ENCODE measurements at places on chromosomes 6 and 20.

DNA sequence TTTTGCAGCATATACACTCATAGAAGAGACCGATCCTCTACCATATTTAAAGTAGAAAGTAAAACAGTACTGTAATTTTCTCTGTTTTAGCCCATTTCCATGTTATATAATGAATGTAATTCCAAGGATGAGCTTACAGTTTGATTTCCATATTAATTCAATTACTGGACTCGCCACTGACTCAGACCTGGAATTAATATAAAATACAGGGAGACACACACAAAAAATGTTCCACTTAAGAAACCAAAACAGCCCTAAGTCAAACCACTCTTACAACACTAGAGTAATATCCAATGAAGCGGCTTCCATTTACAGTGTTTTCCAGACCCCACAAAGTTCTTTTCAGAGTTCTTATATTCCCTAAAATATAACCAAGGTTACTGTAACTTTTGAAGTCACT is 110.6 kb downstream of the BACH2 start:
- DNase-seq = no peak

DNA sequence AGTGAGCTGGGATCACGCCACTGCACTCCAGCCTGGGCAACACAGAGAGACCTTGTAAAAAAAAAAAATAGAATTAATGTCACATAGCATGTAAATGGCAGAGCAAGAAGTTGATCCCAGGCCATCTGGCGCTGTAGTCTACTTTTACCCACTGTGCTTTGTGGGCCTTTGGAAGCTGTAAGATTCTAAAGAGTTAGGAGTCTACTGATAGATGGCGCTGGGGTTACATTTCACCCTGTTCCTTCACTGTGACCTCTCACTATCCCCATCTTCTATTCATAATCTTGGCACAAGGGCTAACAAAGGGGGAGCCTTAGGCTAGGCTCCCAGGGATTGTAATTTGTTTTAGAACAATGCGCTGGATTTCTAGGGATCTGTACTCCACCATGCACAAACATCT is 24.4 kb downstream of the SIRPD start:
- peak; percentile 31 for DNase-seq

DNA sequence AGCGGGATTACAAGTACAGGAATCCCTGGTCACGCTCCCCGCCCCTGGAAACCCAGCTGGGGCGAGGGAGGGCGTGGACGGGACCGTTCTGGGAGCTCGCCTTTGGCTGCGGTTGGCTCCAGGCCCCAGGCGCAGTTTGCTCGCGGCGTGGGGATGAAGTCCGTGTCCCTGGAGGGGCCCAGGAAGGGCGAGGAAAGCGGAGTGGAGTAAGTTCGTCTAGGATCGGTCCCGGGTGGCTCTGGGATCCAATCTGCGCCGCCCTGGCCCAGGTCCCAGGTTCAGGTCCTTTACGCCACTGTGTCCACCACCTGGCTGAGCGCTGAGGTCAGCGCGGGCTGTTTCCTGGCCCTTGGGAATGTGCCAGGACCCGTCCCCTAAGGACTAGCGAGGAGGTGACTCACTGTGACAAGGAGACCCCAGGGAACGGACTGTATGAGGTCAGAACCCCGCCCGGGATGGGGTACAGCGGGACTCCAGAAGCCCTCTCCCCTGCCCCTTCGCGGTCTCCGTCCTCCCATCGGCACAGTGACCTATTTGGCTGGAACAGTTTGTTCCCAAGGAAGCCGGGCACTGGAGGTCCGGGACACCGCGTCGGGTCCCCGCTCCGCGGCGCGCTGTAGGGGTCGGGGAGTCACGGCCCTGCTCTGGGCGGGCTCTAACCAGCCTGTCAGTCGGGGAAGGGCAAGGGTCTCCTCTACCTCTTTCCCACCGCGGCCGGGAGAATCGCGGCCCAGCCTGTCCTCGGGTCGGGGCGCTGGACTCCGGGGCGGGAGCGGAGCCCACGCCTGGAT is 724 bp downstream of the CDKN1A start:
- DNase-seq = peak; percentile 46

DNA sequence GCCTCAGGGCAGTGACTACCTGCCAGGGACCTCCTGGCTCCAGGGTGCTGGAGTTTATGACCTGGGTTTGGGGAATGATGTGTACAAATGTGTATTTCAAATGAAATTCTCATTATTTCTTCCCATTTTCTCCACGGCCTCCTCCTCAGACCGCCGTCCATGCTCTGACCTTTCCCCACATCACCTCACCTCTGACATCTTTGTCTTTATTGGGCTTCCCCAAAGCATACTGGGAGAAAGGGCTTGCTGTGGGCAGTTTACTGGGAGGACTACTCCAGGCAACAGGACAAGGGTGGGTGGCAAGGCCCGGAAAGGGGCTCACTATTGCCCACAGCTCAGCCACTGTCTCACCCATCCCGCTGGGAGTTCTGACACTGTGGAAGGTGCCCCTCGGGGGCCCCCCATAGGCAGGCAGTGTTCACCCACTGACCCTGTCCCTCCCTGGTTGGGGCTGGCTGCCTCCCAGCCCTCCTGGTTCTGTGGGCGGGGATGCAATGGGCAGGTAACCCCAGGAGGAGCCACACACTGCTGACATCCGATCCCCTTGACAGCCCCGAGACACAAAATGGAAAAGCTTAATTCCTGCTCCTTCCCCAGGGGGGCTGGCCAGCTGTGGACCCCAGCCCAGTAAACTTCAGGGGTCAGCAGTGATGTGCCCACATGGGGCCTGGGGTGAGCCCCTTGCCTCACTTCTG is 39.8 kb upstream of the CST7 start:
- DNase-seq = no peak

GRCh38 chr6:111992851-111993250 is 61.1 kb upstream of the CCN6 start:
- peak; percentile 71 for DNase-seq

- no peak for DNase-seq
Observed at GRCh38 chr6:136517002-136517401, 33.2 kb downstream of the MAP7 start.

DNA sequence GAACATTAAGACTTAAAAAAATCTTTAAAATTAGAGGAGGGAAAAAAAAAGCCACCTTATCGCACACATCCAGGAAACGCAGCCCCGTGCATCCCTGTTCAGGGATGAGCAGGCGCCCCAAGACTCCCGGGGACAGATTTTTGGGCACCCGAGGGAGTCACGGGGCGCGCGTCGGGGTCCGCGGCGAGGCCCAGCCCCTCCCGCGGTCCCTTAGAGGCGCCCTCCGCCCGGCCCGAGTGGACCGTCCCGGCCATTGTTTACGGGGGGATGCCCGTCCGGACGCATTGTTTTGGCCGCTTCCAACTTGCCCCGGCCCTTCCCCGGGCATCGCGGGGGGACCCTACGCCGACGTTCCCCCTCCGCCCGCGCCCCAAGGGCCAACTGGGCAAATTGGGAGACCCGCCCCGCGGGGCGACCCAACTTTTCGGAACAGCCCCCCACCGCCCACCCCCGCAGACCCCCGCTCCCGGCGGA is 610 bp downstream of the ZNF217 start:
- no peak for DNase-seq

- DNase-seq = no peak
Observed at GRCh38 chr20:35166242-35166830, 5.5 kb upstream of the PROCR start.

DNA sequence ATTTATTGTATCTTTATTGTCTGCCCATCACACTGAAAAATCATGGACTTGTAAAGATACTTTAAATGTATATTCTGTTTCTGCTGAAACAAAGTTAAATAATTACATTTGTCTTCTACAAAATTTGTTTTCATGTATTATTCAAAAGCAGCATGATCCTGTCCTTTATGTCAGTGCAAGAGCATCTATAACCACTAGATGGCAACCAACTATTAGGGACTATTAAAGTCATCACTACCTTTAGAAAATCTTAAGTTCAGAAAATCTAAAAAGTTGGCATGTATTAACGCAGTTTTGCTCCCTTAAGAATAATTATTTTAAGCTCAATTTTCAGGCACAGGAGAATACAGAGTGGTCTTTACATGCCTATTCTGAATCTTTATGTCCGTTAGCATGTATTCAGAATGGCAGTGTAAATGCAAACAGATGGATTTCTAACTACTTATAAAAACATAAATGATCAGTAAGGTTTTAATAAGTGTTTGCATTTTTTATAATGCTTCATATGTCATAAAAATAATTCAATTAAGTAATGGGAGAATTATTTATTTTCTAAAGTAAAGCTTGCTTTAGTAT is 17.8 kb downstream of the TMEM30A start:
- DNase-seq = peak; percentile 64

DNA sequence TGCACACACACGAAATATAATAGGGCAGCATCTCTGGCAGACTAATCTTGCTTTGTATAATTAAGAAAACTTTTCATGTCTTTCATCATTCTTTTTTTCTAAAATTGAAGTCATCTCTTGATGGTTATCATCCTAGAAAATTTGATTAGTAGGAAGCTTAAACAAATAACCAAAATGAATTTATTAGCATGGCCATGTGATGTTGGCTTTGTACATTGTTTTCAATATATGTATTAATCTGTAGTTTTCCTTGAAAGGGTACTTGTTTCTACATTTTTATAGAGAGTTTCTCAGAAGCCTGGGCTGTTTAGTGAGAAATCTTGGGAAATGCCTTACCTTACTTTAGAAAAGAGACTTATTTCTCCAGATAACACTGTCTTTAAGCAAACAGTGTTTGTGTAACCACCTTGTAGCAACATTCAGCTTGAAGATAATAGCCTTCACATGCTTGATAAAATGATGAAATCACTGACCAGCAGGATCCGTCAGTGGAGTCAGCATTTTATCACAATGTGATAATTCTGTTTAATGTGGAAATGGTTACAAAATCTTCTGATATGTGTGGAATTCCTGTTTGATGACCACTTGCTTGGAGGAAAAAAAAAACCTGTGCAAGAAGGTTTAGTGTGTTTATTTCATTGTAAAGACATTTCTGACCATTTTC is 147.8 kb downstream of the MACROD2 start:
- DNase-seq = no peak

DNA sequence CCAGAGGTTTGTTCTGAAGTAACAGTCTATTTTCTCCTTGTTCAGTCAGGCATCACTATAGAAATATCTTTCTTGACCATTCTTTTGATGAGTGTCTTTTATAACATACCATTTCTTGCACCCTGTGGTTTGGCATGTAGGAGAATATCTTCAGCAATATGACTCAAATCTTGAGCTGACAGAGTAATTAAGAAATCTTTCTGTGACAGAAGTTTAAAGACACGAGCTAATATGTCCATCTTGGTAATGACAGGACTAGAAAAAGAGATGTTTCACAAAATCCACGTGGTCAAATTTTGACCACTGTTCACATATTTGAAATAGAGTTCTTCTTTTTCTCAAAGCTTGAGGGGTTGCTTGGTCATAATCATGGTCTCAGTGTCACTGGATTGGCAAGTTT is 149.9 kb downstream of the MYB start:
- no peak for DNase-seq

DNA sequence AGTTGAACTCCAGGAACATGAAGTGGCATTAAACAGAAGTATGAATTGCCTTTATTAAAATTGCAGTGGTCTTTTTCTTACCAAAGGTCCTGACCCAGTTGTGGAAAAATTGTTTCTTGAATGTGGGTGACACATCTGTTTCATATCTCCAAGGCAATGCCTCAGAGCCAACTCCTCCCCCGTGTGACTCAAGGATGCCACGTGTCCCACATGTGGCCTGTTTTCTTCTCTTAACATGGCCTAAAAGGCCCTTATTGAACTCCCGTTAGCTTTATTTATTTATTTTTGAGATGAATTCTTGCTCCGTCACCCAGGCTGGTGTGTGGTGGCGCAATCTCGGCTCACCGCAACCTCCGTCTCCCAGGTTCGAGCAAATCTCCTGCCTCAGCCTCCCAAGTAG is 128.4 kb upstream of the ESR1 start:
- no peak for DNase-seq

DNA sequence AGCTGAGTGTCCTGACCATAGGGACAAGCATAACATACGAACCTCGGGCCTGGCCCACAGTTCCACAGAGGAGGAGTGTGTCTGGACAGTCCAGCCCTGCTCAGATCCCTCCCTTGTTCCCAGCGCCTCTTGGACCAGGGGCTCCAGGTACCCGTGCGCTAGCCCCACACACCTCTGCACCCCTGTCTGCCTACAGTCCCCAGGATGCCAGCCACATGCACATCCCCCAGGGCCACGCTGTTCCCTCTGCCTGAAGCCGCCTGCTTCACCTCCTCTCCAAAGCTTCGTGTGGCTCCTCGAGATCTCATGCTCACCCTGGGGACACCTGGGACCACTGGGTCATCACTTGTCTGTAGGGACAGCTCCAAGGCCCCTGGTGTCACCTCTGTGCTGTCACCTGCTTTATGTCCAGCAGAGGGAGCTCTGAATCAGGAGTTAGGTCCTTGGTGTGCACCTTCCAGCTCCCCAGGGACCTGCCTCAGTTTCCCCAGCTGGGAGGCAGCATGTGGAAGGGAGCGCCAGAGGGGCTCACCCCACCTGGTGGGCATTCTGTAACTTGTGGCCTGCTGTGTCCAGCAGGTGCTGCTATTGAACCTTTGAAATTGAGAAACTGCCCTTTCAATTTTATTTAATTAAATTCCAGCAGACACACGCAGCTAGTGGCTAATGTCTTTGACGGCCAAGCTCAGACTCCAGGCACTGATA is 7.3 kb upstream of the YTHDF1 start:
- DNase-seq = peak; percentile 53

DNA sequence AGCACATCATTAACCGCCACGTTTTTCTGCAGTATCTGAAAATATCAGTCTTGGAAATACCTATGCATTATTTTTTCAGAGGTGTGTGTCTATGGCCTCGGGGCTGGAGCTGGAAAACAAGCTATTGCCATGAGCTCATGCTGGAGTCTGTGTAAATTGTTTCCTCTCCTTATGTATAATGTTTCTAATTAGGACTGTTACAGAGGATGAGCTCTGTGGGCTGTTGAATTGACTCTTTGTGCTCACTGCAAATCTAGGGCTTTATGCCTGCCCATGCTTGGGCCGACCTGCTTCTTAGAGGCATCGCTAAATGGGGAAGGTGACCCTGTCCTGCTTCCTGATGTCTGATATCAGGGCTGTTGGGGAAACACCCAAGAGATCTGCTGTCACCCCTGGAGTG is 80.8 kb upstream of the SLC22A16 start:
- DNase-seq = no peak

- DNase-seq = no peak
Observed at GRCh38 chr6:48078120-48078519, 32.9 kb downstream of the PTCHD4 start.

DNA sequence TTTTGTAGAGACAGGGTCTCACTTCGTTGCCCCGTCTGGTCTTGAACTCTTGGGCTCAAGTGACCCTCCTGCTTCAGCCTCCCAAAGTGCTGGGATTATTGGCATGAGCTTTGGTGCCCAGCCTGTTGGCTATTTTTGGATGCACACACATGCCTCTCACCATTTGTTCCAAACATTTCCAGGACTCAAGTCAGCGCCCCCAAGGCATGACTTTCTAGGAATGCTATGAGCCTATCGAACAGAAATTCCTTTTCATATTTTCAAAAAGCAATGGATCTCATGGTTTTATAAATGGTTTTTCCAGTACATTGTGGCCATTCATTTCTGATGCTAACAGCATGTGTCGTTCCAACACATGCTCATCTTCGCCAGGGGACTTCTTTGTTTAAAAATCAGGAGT is 119.3 kb upstream of the NAA20 start:
- no peak for DNase-seq
